ENCODE measurements at places on chromosomes 11 and 22. TPM values are rescaled to one million over a fixed set of nuclear protein-coding genes. Genes with fewer than 3 reads are reported as not detected.

The PHETA2 gene
- 0.74 TPM for total RNA-seq

The DKK3 gene
- total RNA-seq, result not detected

The UBQLN3 gene
- not detected for total RNA-seq

The OR5M3 gene
- total RNA-seq, result not detected

DNA sequence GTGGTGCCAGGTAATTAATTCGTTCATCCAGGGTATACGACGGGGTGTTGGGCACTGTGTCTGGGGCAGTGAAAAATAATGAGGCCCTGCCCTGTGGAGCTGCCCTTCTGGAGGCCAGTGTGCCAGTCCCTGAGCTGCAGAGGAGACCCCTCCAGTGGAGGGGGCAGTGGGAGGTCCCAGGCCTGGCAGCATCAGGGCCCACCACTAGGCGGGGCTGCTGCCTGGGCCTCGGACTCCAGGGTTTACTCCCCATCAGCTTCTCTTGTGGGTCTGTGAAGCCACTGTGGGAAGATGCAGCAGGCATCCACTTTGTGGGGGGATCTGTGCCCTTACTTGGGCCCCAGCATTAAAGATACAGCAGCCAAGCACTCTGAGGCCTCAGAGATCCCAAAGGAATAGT lies 17.4 kb upstream of the TMPRSS6 start:
- no peaks in the 10 kb centered on the region for H3K27me3 ChIP-seq
- peak; percentile 51 for DNase-seq

- no peak overlapping the region for H3K4me3 ChIP-seq
- H3K36me3 ChIP-seq, result no peaks in the 10 kb centered on the region
- no peaks in the 10 kb centered on the region for H3K4me1 ChIP-seq
- H3K27me3 ChIP-seq, result peaks cover 2% of the 10 kb centered on the region
Observed at GRCh38 chr22:50139843-50140415, 30.6 kb upstream of the PANX2 start.

- no peak overlapping the region for H3K4me3 ChIP-seq
- peaks cover 6% of the 10 kb centered on the region for H3K36me3 ChIP-seq
- H3K27me3 ChIP-seq, result no peaks in the 10 kb centered on the region
- DNase-seq, result no peak
- H3K27ac ChIP-seq, result no peak overlapping the region
Observed at GRCh38 chr11:46363455-46364005, 16.3 kb downstream of the DGKZ start.

DNA sequence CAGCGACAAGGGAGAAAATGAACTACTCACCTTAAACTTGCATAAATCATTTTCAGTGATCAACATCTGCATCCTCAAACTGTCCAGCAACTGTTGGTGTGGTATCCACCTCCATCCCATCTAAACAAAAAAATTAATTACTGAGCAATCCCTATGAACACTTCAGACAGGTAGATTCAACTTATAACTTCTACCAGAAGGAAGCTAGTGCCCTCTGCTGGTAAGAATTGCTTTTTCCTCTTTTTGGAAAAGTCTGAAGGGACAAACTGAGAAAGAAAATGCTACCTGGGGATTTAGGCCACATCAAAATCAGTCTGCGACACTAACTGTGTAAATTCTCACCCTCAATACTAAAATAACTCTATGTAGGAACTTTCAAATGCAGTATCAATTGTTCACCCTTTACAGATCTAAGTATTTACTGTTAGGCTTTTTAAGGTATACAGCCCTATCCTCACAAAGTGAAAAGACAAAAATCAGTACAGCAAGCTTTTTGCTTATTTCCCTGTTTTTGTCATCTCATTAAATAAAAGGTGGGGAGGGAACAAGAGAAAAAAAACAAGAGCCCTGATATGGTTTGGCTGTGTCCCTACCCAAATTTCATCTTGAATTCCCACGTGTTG lies 17.9 kb downstream of the CLNS1A start:
- no peak overlapping the region for H3K27ac ChIP-seq
- DNase-seq, result no peak
- H3K4me3 ChIP-seq, result no peak overlapping the region
- no peaks in the 10 kb centered on the region for H3K27me3 ChIP-seq
- no peaks in the 10 kb centered on the region for H3K4me1 ChIP-seq
- peaks cover 24% of the 10 kb centered on the region for H3K36me3 ChIP-seq

DNA sequence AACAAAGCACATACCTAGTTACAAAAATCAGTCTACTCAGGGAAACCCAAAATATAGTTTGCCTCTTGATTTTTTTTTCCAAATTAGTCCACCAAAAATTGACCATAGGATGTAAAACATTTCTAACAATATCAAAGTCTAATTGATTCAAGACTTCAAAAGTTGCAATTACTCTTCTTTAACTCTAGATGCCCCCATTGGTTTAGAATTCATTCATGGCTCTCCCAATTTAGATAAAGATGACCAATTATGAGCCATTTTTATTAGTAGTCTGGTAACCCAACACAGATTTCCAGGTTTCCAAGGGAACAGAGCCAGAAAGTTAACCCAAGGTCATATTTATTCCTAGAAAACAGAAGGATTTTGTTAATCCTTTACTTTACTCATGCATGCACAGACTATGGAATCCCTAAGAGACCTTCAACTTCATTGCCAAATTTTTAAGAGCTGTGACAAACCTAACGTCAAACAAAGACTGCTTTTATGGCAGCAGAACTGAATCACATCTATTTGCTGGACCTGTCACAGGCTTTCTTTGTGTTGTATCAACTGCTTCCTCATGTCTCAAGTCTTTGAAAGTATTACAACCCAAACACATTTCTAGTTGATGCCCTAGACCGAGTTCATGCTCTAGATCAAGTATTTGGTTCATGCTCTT lies 55.3 kb downstream of the C22orf42 start:
- peaks cover 19% of the 10 kb centered on the region for H3K27me3 ChIP-seq
- no peak overlapping the region for H3K27ac ChIP-seq
- no peaks in the 10 kb centered on the region for H3K36me3 ChIP-seq
- no peaks in the 10 kb centered on the region for H3K4me1 ChIP-seq
- H3K4me3 ChIP-seq, result no peak overlapping the region

DNA sequence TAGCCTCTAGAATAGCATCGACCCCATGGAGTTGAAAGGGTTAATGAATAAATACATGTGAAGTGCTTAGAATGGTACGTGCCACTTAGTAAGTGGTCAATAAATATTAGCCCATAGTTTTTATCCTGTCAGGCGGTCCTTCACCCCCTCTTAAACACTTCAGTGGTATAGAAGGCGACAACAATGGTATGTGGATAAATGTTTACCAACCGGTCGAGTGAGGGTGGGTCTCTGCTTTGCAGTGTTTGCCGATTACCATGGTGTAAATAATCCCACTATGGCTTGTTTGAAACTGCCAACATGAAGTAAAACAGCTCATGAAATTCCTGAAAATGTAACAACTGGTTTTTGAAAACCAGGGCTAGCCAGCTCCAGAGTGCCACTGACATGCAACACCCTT lies 541.2 kb downstream of the BUD13 start:
- no peak overlapping the region for H3K27ac ChIP-seq
- no peaks in the 10 kb centered on the region for H3K36me3 ChIP-seq
- H3K4me3 ChIP-seq, result no peak overlapping the region
- H3K4me1 ChIP-seq, result no peaks in the 10 kb centered on the region
- no peaks in the 10 kb centered on the region for H3K27me3 ChIP-seq
- DNase-seq, result no peak

DNA sequence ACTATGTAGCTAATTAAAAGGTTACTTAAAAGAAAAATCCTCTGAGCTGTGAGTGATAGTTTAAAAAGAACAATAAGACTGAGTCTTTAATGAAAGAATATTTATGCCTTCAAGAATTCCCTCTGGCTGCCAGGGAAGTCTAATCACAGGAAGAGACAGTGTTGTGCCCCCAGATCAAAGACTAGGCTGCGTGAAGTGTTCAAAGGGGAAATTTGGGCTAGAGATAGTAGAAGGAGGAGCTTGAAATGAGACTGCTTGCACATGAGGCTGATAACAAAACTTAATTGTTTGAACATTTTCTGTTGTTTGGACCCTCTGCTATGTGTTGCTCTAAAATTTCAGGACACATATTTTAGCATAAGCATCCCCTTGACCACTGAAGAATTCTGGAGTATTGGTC lies 99.7 kb upstream of the MTNR1B start:
- no peak overlapping the region for H3K4me3 ChIP-seq
- no peaks in the 10 kb centered on the region for H3K36me3 ChIP-seq
- H3K4me1 ChIP-seq, result no peaks in the 10 kb centered on the region
- no peak overlapping the region for H3K27ac ChIP-seq

- DNase-seq, result no peak
- peaks cover 10% of the 10 kb centered on the region for H3K36me3 ChIP-seq
- H3K4me1 ChIP-seq, result peaks cover 4% of the 10 kb centered on the region
- H3K4me3 ChIP-seq, result no peak overlapping the region
- H3K27ac ChIP-seq, result no peak overlapping the region
- H3K27me3 ChIP-seq, result no peaks in the 10 kb centered on the region
Observed at GRCh38 chr22:42830161-42830560, 26.9 kb downstream of the ARFGAP3 start.
